HFFc6 (cell line): ENCODE measurements at places on chromosomes 5 and 9.

DNA sequence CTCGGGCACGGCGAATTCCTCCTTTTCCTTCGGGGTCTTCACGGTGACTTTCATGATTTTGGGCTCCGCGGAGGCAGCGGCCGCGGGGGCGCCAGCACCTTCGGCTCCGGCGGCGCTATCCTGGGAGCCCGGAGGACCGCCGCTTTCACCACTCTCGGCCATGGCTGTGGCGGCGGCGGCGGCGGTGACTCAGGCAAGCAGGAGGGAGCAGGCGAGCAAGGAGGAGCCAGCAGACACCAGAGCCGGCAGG lies 315 bp downstream of the UBQLN1 start:
- peak; percentile 76 for DNase-seq

- DNase-seq, result no peak
Observed at GRCh38 chr9:120891245-120891883, 14.4 kb upstream of the PHF19 start.

DNA sequence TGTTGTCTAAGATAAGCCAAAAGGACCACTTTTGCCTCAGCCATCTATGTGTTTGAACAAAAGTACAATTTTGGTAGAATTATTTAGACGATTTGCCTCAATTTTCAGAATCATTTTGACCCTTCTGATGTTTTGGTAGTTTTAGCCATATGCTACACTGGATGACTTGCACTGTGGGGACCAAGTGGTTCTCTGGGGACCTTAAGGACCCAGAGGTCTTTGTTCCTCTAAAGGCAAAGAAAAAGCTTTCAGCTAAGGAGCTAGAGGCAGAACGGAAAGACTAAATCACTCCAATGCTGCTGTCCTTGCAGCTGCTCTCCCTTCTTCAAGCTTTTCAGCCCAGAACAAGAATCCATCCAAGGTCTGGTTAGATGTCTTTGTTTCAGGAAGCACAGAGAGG lies 51.0 kb upstream of the APC start:
- no peak for DNase-seq

- DNase-seq, result no peak
Observed at GRCh38 chr9:78399153-78399552, 102.2 kb downstream of the PSAT1 start.

DNA sequence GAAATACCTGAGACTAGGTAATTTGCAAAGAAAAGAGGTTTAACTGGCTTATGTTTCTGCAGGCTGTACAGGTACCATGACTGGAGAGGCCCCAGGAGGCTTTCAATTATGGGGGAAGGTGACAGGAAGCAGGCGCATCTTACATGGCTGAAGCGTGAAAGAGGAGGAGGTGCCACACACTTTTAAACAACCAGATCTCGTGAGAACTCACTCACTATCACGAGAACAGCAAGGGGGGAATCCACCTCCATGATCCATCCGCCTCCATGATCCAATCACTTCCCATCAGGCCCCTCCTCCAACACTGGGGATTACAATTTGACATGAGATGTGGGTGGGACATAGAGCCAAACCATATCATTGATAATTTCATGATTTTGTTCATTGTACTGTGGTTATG lies 2.5 kb upstream of the MED27 start:
- DNase-seq, result no peak

DNA sequence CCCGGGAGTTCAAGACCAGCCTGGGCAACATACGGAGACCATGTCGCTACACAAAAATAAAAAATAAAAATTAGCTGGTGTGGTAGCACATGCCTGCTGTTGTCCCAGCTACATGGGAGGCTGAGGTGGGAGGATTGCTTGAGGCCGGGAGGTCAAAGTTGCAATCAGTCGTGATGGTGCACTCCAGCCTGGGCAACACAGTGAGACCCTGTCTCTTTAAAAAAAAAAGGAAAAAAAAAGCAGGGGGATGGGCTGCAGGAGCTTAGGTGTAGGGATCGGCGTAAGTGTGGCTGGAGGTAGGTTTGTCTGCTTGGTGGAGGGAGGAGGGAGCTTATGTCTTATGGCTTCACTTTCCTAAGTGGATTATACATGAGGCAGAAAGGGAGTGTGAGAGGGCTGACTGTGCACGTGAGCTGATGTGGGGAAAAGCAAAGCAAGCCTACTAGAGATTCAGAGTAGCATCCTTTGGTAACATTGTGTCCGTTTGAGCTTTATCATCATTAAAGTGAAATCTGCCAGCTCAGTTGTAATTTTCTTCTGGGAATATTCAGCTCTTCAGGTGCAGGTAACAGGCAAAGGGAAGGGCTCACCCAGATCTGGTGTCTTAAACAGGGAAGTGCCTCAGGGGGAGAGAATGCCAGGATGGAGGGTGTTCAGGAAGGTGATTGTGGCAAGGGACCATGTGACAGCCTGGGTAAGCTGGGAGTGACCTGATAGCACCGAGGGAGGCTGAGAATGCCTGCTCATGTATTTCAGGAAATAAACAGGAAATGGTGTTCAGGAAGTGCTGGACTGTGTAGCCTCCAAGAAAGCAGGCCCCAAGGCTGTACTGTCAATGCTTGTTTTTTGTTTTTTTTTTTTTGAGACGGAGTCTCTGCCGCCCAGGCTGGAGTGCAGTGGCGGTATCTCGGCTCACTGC lies 17.6 kb upstream of the SETX start:
- no peak for DNase-seq

- DNase-seq, result peak; percentile 57
Observed at GRCh38 chr5:74673011-74673790, 11.8 kb upstream of the HEXB start.

GRCh38 chr5:172683645-172684471 lies 42.8 kb downstream of the NEURL1B start:
- DNase-seq, result no peak

DNA sequence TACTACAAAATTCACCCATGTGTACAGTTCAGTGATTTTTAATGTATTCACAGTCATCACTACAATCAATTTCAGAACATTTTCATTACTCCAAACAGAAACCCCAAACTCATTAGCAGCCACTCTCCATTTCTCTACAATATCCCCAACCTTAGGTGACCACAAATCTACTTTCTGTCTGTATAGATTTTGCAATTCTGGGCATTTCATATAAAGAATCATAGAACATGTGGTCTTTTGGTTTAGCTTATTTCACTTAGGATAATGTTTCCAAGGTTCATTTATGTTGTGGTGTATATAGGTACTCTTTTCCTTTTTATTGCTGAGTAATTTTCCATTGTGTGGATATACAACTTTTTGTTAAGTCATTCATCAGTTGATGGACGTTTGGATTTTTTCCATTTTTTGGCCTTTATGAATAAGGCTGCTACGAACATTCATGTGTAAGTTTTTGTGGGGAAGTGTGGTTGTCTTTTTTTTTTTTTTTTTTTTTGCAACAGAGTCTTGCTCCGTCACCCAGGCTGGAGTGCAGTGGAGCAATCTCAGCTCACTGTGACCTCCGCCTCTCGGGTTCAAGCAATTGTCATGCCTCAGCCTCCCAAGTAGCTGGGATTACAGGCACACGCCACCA lies 54.5 kb downstream of the DOCK8 start:
- DNase-seq, result no peak

DNA sequence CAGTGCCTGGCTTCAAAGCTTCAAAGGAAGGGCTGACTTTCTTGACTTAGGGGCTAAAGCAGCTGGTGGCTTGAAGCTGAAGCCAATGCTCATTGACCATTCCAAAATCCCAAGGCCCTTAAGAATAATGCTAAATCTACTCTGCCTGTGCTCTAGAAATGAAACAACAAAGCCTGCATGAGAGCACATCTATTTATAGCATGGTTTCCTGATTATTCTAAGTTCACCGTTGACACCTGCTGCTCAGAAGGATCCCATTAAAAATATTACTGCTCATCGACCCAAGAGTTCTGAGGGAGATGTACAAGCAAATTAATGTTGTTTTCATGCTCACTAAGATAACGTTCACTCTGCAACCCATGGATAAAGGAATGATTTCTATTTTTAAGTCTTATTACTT lies 6.7 kb downstream of the TMEM174 start:
- no peak for DNase-seq

GRCh38 chr9:107815782-107816560 lies 326.4 kb upstream of the KLF4 start:
- no peak for DNase-seq

- no peak for DNase-seq
Observed at GRCh38 chr5:150142185-150142958, 13.3 kb downstream of the PDGFRB start.

DNA sequence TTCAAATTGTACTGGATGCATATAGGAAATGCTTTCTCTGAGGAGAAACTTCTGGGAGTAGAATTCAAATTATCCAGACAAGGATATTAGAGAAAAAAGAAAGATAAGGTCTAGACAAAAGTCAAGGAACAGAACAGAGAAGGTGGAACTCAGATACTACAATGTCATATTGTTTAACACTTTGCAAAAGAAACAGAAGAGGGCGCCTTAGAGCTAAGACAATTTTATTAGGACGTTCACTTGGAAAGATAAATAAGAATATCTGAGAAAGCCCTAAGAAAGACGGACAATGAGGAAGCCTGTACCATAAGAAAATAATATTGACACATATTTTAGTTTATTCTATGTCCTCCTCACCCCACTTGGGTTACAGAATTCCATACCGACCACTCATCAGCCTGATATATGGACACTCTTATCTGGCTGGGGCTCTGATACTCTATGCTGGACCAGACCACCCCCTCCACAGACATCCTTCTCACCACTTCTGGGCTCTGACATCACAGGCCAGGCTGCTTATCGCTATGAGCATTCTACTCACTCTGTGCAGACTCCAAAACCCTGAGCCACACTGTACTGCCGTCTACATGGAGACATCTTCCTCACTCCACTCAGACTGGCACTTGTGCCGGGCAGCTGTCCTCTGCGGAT lies 9.1 kb upstream of the AK3 start:
- peak; percentile 56 for DNase-seq

GRCh38 chr5:38451074-38451725 lies 105.2 kb downstream of the LIFR start:
- no peak for DNase-seq

DNA sequence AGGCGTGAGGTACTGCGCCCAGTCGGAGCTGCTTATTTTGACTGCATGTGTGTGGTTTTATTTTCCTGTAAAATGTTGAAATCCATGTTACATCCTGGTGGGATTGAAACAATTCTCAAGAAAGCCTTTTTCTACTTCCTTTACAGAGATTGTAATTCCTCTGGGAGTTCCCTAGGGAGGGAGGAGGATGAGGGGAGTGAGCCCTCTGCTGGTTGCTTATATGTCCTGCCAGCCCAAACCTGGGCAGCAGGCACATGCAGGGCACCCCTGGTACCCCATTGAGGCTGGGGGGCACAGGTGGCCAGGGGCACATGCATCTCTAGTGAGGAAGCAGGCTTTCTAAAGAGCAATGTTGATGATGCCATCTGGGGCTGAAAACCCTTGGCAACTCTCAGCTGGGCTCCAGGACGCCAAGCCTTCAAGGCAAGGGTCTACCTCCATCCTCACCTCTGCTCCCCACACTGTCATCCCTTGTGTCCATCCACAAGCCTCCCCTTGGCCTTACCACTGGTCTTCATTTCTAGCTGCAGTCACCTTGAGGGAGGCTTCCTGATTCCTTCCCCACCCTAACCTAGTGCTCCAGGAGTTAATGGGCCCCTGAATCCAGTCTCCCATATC lies 84.7 kb upstream of the TNFSF8 start:
- peak; percentile 40 for DNase-seq

GRCh38 chr5:80745490-80745889 lies 90.7 kb upstream of the DHFR start:
- peak; percentile 33 for DNase-seq

DNA sequence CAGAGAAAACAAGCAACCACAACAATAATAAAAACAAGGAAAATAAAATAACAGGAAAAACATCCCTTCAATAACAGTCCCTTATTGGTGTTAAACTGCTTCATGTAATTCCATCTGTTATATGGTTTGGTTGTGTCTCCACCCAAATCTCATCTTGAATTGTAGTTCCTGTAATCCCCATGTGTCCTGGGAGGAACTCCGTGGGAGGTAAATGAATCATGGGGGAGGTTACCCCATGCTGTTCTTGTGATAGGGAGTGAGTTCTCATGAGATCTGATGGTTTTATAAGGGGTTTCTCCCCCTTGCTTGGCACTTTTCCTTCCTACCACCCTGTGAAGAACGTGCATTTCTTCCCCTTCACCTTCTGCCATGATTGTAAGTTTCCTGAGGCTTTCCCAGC lies 369.8 kb downstream of the TMEM232 start:
- DNase-seq, result no peak

DNA sequence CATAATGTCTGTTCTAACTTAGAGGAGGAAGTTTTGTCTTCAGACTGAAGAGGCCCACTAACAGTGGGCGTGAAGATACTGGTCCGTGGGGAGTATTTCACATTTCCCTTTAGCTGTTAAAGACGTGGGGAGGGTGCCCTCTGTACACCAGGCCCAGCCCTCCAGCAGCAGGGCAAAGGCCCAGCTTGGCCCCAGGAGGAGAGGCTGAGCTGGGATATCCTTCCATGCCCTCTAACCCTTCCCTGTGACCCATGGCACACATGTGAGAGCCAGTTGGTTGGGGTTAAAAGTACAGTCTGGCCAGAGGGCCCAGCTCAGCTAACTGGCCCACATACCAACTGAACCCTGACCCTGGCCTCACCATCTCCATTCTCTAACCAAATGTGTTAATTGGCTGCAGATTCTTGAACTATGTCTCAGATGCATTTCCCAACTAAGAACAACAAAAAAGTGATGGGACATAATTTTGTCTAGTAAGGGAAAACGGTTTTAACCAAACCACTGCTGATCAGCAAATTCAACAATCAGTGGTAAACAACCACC lies 74.4 kb downstream of the LHFPL2 start:
- DNase-seq, result no peak

- no peak for DNase-seq
Observed at GRCh38 chr9:18756712-18757125, 276.3 kb downstream of the SAXO1 start.

DNA sequence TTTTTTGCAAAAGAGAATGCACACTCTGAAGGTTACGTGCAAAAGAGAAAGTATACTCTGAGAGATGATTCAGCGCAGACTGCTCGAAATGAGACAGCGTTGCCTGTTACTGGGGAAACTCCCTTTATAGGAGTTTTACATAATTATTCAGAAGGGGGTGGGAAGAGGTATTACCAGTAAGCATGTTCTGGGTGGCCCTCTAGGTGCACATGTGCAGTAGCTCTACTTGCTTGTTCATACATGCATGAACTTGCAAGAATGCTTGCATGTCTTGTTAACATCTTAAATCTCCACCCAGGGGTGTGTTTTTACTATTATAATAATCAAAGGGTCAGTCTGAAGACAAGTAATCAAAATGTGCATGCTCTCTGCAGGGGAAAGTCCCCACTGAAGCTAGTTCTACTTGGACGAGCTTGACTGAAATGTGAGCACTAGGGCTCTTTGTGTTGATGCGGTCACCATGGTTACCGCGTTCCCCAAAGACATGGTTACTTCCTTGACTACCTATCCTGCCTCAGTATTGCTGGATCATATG lies 75.5 kb downstream of the SGCD start:
- DNase-seq, result no peak

- DNase-seq, result no peak
Observed at GRCh38 chr5:169341556-169341955, 40.6 kb upstream of the SLIT3 start.

DNA sequence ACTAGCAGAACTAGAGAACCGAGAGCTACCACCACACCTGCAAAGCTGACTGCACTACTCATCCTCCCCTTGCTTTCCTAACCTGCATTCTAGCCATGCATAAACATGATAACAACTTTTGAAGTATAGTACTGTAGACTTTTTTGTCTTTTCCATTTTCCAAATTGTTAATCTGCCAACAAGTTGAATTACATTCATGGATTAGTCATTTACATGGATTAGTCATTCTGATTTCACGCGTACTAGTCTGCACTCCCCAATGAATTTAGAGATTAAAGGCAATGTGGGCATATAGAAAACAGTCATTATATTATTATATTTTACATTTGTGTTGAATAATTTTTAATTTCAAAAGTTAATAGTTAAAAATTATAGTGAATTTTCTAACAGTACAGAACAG lies 81.4 kb downstream of the EDIL3 start:
- DNase-seq, result no peak
